Stimulated activated CD8-positive, alpha-beta memory T cell treated with anti-CD3 and anti-CD28 coated beads, Interleukin-7, amount 100 ng/mL, for 1 hour (primary cell): ENCODE measurements at places on chromosomes 6 and 20.

DNA sequence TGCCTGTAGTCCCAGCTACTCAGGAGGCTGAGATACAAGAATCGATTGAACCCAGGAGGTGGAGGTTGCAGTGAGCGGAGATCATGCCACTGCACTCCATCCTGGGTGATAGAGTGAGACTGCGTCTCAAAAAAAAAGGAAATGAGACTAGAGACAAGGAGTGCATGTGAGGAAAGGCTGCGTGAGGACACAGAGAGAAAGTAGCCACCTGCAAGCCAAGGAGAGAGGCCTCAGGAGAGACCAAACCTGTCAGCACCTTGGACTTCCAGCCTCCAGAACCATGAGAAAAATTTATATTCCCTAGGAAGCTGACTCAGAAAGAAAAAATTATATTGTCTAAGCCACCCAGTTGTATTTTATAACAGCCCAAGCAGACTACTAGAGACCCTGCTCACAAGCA lies 7.4 kb upstream of the BEND3 start:
- DNase-seq: no peak

DNA sequence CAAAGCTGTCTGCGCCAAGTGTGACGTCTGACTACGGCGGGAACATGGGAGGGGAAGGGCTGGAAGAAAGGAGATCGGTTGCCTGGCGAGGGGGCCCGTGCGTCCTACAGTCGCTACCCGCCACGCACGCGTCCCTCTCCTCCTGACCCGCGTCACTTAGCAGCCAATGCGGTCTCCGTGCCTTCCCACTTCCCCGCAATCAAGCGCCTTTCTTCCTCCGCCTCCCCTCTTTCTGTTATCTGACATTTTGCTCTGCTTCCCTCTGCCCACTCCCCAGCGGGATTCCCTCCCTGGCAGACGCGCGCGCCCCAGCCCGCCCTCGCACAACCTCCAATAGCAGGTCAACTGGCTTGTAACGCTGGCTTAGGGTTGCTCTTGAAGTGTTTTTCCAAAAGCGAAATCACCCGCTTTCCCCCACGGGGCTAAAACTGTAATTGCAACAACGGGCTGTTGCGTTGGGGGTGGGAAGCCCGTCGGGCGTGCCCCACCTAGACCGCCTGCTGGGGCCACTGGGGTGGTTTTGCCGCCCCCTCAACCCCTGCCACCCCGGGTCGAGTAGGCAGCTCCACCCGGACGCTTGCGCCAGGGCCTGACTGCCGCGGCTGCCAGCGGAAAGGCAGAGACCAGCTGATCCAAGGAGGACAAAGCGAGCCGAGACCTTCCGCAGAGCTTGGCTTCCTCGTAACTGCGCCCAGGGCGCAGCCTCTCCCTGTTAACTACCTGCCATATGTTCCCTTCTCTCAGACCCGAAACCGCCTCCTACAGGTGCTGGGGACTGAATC lies 6.2 kb upstream of the SOX4 start:
- DNase-seq: no peak

- no peak for DNase-seq
Observed at GRCh38 chr6:116090251-116090650, 10.4 kb upstream of the NT5DC1 start.

DNA sequence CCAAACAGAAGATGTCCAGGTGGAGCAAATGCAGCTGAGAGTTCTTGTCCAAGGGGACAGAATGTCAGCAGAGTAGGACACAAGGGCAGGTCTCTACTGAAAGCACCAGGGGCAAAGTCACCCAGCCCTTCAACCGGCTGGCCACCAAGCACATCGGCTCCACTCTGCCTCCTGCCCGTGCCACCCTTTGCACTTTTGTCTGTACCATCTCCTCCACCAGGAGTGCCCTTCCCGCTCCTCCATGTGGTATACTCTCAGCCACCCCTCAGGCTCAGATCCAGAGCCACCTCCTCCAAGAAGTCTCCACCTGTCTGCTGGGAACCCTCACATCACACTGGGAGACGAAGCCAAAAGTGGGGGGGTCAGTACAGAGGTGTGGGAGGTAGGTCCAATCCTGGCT lies 4.1 kb upstream of the HSPA12B start:
- DNase-seq: no peak

- DNase-seq: no peak
Observed at GRCh38 chr6:35202066-35202546, 11.7 kb upstream of the SCUBE3 start.

DNA sequence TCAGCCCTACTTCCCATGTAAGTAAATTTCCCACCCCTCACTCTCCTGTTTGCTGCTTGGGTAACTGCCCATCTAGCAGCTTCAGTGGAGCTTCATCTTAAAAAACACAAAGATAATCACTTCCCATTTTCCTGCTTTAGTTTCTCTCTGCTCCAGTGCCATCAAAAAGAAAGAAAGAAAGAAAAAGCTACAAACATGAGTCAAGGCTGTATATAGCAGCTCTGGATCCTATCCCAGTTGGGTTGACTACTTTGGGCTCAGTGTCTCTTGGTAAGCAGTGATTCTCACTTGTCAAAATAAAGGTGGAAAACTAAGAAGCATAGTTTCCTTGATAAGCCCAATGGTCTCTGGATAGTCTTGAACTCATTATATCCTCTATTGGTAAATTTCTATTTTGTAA lies 48.7 kb upstream of the SRPK1 start:
- DNase-seq: no peak

DNA sequence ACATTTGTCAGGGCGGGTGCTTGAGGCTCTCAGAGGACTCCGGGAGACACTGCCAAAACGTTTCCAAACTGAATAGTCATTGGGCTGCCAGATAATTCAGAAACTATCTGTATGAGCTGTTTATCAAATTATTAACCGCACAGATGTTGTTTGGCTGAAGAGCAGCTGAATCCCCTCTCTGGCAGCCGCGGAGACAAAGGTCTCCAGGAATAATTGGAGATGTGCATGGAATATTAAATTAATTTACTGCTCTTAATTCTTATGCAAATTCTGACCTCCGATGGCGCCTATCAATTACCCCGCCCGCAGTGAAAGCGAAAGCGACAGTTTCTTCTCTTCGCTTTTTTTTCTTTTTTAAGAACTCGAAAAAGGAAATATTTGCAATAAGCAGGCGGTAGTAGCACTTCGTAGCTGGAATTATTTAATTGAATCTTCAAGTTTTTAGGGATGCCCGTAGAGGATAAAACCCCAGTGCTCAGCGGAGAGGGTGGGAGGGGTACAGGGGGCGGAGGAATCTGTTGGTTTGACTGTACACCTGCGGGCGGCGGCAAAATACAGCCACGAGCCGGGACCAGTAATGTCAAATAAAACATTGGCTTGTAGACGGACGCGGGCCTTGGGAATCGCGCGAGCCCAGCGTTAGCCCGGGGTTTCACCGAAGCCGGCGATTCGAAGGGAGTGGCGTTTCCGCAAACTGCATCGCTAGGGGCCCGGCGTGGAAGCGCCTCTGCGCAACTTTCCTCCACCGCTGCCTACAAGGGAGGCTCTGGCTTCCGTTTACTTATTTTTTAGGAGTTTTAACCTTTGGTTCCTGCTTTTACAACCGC lies 6.2 kb downstream of the LINC00237 start:
- no peak for DNase-seq

GRCh38 chr6:55239099-55239498 lies 64.8 kb downstream of the HCRTR2 start:
- DNase-seq: no peak

DNA sequence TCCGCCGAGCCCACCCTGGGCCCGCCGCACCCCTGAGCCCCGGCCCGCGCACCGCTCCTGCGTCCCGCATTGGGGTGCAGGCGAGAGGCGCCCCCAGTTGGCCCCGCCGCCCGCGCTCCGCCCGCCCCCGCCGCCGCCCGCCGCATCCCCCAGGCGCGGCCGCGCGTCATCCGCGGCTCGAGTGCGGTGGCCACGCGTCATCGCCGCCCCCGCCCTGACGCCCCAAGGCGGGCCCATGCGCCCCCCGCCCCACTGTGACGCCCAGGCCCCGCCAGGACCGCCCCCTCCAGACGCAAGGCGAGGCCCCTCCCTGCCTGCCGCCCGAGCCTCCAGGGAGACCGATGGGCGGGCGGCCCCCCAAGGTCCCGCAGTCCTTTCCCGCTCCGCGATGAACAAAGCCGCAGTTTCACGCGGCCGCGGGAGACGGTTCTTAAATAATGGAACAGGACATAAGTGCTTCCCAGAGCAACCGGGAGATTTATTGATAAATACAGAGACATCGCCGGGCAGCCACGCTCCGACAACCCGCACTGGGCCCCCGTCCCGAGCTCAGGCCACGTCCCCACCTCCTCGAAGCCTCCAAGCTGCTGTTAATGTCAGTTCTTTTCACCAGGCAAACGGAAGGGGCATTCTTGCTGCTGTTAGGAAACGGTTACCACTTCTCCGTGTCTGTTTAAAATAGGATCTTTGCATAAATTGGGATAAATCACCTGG lies at the start of gene ANKRD60:
Gene ANKRD60 (minus strand): TSS at position 170 of the 714 bp plus-strand sequence. CDS start 0 bp downstream, at position 170.
- DNase-seq: no peak

GRCh38 chr6:153662982-153663381 lies 376.1 kb upstream of the OPRM1 start:
- DNase-seq: no peak

DNA sequence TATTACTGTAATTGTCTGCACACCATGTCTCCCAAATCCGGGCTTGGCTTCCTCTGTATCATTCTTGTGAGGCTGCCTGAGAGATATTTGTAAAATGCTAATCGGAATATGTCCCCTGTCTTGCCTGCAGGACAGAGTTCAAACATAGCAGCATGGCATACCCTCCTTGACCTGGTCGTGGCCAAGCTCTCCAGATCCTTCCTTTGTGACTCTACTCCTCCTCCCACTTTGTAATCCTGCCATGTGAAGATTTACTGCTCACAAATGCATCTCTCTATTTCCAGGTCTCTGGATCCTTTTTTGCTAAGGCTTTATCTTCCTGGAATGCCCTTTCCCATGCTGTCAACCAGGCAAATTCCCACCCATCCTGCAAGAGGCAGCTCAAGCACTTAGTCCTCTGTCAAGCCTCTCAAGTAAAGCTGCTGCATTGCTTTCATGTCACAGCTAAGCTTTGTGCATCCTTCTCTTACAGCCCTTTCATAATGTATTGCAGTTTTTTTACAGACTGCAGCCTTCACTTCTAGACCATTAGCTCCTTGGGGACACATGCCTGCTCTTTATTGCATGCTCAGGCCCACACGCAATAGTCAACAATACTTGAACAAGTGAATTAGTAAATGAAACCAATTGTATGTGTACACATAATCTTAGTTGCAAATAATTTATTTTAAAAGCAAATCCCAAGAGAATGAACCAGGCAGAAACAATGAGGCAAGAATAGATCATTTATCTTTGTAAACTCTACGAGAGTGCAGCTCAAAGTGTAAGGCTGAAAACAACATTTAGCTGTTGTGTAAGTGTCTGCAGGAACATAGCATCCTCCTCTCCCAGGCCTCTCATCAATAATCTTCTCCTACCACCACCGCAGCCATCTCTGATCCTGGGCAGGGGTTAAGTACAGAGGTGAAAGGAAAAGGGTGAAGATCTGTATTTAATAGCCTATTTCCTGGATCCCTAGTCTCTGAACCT lies 45.8 kb downstream of the HIVEP2 start:
- DNase-seq: no peak

DNA sequence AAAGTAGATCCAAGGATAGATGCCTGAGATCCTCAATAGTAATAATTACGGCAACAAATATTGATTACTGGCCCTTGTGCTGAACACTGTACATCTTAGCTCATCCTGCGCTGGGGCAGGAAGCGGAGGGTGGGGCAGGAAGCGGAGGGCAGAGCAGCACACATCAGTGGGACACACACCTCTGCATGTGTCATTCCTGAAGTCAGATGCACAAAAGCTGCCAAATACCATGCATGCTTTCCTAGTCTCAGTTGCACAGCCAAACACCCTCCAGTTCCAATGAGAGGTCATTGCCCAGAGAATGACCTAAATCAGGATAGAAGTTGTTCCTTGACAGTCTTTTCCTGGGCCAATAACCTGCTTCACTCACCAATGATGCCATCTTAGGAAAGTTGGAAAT lies 74.4 kb upstream of the FOXC1 start:
- DNase-seq: no peak

- DNase-seq: no peak
Observed at GRCh38 chr6:162443101-162443500, 284.5 kb downstream of the PRKN start.

DNA sequence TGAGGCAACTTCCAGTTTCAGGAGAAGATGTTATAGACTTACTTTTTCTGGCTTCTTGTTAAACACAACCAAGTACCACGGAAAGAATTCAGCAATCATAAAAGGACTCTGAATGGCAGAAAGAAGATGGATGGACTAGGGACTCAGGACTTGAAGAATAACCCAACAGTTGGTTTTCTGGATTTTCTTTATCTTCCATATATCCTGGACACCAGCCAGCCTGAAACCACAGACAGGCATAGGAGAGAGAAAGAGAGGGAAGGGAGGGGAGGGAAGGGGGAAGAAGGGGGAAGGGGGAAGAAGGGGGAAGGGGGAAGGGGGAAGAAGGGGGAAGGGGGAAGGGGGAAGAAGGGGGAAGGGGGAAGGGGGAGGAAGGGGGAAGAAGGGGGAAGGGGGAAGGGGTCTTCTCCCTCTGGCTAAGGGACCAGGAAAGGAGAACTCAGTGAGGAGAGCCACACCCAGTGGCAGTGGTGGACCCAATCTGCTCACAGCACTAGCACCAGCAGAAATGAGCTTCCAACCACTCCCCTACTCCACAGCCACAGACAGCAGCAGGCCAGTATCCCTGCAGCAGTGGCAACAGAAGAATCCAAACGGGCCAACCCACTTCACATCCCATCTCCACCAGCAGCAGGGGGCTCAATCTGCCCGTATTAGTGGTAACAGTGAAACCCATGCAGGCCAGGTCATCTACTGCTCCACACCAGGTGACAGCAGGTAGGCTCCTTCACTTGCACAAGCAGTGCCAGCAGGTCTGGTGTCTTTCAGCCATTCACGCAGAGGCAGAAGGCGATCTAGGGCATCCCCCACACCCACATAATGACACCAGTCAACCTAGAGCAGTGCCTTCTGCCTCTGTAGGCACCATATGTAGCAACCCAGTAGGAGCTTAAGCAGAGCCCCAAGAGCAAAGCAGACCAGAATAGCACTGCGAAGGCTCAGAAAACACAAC lies 78.6 kb downstream of the TRMT6 start:
- no peak for DNase-seq

GRCh38 chr6:167130712-167131684 lies 8.1 kb downstream of the CCR6 start:
- DNase-seq: no peak

DNA sequence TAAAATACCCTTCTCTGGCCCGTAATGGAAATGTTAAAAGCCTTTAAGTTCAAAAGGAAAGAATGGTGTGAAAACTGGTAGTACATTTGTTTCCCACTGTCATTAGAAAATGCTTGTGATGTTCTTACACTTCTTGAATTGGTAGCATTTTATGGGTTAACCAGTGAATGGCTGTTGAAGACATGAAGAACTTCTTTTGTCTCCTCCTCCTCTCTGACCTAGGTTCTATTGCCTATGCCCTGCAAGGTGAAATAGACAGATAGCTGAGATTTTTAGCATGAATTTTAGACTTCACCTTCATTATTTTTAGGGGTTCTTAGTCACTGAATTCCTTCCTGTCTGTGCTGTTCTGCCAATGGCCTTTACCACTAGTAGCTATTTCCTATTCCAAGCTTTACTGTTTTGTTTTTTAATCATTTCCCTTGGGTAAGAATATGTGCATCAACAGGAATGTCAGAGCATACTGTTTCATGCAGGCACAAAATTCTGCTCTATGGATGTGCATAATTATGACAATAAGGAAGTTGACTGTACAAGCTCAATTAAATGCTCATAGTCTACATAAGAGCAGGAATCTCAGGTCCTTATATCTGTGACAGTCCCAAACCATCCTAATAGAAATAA lies 4.9 kb downstream of the TNFAIP3 start:
- DNase-seq: no peak
